ENCODE measurements at places on chromosomes 3 and 15. TPM values are rescaled to one million over a fixed set of nuclear protein-coding genes. Genes with fewer than 3 reads are reported as not detected.

GRCh38 chr15:74383695-74384565 is 16.5 kb upstream of the CYP11A1 start:
- peak; percentile 45 for DNase-seq

GRCh38 chr3:146065573-146066006 is 95.4 kb downstream of the PLOD2 start:
- DNase-seq = no peak

DNA sequence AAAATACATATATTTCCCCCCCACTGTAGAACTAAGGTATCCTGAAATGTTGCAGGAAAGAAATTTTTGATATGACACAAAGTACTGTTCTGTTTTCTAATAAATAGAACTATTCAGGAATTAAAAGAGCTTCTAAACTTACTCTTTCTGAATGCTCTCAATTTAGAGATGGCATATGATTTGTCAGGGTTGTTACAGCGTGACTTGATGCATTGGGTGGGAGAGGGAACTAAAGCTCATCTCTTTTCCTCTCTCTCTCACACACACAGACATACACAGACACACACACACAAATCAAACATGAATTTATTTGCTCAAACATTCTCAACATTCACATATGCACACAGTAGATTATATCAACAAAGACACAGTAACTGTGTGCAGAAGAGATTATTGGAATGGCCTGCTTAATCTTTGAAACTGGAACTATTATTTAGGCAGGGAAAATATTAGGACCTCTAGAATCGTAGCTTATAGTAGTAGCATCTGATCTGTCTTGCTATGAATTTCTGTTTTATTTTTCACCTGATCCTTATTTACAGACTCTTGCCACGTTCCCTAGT is 807.4 kb upstream of the GBE1 start:
- DNase-seq = no peak

GRCh38 chr15:79007066-79007465 is 62.2 kb upstream of the CTSH start:
- peak; percentile 36 for DNase-seq

GRCh38 chr3:56988458-56989168 is 71.9 kb upstream of the SPATA12 start:
- DNase-seq = peak; percentile 94

- DNase-seq = no peak
Measured at GRCh38 chr3:38613426-38613825, 36.1 kb downstream of the SCN5A start.

- DNase-seq = no peak
Measured at GRCh38 chr3:132001036-132001435, 33.8 kb downstream of the CPNE4 start.

GRCh38 chr3:150996731-150997130 is 24.2 kb upstream of the CLRN1 start:
- DNase-seq = no peak

Gene P2RY13
- 0.71 TPM for polyA plus RNA-seq

Gene WNT5A
- polyA plus RNA-seq = 0.67 TPM

Gene VPS39
- 33.1 TPM for polyA plus RNA-seq

Gene TRPM1
- polyA plus RNA-seq = 1.3 TPM

Gene C3orf62
- polyA plus RNA-seq = 7.0 TPM

Gene FBN1
- polyA plus RNA-seq = 2.4 TPM

Measured in kidney (tissue), 22 donors.